ENCODE measurements at places on chromosomes 4 and X.

DNA sequence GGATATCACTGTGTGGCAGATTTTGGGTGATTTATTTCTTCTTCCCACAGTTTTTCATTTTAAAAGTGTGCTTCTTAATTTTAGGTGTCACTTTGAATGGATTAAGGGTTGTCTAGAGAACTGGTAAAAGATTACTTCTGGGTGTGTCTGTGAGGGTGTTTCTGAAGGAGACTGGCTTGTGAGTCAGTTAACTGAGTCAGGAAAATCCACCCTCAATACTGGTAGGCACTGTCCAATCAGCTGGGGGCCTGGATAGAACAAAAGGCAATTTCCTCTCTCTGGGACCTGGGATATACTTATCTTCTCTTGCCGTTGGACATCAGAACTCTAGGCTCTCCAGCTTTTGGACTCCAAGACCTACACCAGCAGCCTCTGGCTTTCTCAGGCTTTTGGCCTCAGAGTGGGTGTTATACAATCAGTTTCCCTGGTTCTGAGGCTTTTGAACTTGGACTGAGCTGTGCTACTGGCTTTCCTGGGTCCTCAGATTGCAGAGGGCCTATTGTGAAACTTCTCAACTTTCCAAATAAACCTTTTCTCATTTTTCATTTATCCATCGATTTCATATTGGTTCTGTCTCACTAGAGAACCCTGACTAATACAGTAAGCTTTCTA, 413.1 kb downstream of the GBA3 start:
- no peak for DNase-seq

GRCh38 chrX:118350221-118350620, 4.3 kb downstream of the WDR44 start:
- DNase-seq, result no peak

DNA sequence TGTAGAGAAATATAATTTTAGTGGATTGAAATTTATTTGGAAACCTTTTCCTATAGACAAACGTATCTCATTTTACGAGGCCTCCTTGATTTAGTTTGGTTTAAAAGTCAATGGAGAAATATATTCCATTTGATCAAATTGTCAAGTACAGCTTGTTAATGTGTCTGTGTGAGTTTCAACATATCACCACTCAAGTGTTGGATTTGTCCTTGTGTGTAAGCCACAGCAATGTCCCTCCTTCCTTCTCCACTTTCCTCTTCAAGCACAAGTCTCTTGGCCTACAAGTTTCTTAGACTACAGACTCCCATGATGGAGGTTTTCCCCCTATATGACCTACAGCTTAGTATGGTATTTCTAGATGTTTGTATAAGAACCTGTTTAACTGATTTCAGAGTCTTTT, 104.7 kb downstream of the SYNPO2 start:
- no peak for DNase-seq

GRCh38 chr4:112206431-112206830, 25.2 kb upstream of the AP1AR start:
- no peak for DNase-seq

- DNase-seq, result no peak
These were observed 286.7 kb upstream of the TENM3 start for GRCh38 chr4:181956512-181956911.

DNA sequence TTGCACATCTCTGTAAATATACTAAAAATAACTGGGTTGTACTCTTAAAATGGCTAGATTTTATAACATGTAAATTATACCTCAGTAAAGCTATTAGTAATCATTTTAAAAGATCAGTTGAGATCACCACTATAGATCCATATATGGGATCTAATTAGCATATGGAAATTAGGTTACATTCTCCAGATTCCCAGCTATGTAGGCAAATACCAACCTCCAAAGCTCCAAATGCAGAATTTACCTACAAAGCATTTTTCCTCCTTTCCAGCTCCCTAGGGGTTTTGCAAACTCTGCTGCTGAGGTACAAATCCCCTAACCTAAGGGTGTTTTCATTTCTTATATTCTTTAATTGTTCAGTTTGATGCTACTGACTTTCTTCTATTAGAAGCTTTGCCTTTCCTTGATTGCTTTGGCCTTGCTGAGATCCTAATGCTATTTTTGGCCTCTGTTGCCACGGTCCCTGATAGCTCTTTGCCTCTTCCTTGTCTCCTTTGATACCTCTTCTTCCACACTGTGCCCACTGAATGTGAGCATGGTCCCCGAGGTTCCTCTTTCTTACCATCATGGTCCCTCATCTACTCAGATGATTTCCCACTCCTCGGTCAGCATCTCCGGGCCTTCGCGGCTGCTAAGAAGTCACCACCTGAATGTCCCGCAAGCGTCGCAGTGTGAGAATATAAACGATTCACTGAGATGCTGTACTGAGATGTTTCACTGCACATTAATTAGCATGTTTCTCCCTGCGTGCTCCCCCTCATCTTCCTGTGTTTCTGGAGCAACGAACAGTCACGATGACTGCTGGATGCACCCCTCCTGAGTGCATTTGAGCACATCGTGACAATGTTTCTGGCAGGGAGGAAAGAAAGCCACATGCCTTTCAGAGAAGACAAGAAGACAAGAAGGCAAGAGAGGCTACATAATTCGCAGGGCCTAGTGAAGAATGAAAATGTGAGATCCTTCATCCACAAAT, 23.8 kb downstream of the ENPP6 start:
- no peak for DNase-seq

All from activated CD8-positive, alpha-beta memory T cell treated with anti-CD3 and anti-CD28 coated beads for 1 hour (primary cell).